ENCODE measurements at places on chromosomes 7 and 10. TPM values are rescaled to one million over a fixed set of nuclear protein-coding genes. Genes with fewer than 3 reads are reported as not detected.

Gene RHBDD2
- polyA plus RNA-seq = 66.0 TPM

Gene C10orf88
- polyA plus RNA-seq = 5.3 TPM

Gene STEAP1B
- 3.4 TPM for polyA plus RNA-seq

Gene C1QL3
- polyA plus RNA-seq = 0.21 TPM

Gene TMEM270
- polyA plus RNA-seq = not detected

Gene OR2A5
- not detected for polyA plus RNA-seq

Gene LRRD1
- polyA plus RNA-seq = not detected

Gene ARMH3
- 39.3 TPM for polyA plus RNA-seq

Gene LRCH4
- 160 TPM for polyA plus RNA-seq

Gene PTF1A
- not detected for polyA plus RNA-seq

Gene FAM200A
- polyA plus RNA-seq = 4.5 TPM

Gene GLI3
- polyA plus RNA-seq = not detected

Gene FAM53B
- 48.9 TPM for polyA plus RNA-seq
